ENCODE measurements at places on chromosomes 16 and 17. TPM values are rescaled to one million over a fixed set of nuclear protein-coding genes. Genes with fewer than 3 reads are reported as not detected.

ITPRIPL2 gene
- total RNA-seq = 32.4 TPM

LYRM1 gene
- total RNA-seq = 54.7 TPM

INCA1 gene
- 0.54 TPM for total RNA-seq

KRTAP2-2 gene
- total RNA-seq = not detected

SOX8 gene
- 0.34 TPM for total RNA-seq

GSG1L gene
- not detected for total RNA-seq

COPZ2 gene
- 11.2 TPM for total RNA-seq

DLX3 gene
- total RNA-seq = not detected

CD7 gene
- total RNA-seq = under 0.01 TPM

NUBP2 gene
- 59.8 TPM for total RNA-seq
